ENCODE measurements at places on chromosomes 4 and X.

DNA sequence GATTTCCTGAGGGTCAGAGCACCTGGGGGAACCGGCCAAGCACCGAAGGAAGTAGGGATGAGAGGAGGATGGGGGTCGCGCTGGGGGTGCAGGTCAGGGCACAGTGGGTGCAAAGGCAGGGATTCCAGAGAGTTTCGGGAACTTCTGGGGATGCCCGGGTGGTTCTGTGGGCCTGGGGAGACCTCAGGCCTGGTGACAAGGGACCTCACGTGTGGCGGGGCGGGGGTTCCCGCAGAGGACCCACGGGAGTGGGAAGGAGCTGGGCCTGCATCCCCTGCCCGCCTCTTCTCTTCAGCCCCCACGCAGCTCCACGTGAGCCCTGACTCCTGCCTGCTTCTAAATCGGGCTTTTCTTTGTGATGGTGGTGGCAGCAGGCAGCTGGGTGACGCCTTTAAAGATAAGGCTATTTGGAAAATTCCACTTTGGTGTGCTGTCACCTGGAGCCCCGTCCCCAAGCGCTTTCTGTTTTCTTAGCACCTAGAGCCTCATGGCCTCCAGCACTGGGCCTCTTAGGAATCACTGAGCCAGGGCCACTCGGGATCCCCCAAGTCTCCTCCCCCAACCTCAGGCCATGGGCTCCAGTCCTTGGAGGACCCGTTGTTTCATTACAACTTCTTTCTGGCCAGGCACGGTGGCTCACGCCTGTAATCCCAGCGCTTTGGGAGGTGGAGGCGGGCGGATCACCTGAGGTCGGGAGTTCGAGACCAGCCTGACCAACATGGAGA lies 7.1 kb upstream of the TBC1D14 start:
- DNase-seq: no peak

GRCh38 chrX:134174859-134175258 lies 62.1 kb upstream of the CCDC160 start:
- DNase-seq: no peak

DNA sequence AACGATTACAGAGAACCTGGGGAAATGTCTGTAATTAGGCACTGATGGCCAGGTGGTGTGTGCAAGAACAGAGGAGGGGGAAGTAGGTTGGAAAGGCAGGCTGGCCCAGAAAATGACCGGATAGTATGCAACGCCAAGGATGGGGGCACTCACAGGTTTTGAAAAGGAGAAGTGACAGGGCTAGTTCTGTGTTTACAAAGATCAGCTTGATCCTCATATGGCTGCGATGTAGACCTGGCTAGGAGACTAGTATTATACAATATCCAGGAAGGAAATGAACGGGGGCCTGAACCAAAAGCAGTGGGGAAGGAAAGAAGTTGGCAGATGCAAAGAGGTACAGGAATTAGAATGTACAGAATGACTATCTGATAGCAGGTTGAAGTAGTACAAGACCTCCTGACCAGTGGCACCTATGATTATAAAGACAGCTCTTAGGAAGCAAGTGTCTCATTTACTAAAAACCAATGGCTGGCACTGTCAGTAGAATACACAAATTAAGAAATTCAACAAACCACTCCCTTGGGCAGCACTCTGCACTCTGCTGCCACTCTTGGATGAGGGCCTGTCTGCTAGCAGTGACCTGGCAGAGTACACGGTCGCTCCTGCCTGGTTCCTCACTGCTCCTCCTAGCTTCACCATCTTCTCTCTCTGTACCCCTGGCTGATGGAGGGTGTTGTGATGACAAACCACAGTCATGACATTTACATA lies 14.1 kb downstream of the MFAP3L start:
- no peak for DNase-seq

- DNase-seq: peak; percentile 11
Measured at GRCh38 chrX:150361070-150361776, 1.9 kb upstream of the MAMLD1 start.

- no peak for DNase-seq
Measured at GRCh38 chr4:168761066-168761465, 249.0 kb downstream of the CBR4 start.

DNA sequence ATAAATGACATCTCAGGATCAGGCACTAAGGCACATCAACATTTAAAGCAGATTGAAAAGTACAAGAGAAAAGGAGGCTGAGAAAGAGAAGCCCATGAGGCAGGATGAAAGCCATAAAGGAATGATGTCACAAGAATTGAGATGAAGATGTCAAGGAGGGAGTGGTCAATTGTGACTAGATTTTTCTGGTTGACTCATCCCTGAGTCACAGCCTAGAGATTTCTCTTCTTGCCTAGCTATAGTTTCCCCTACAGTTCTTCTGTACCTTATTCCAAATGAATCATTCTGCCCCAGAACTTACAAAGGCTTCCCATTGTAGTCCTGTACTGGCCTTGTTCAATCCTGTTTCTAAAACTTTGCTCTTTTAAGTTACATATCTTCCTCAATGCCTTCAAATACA lies 3.4 kb upstream of the USP53 start:
- DNase-seq: peak; percentile 9

- DNase-seq: no peak
Measured at GRCh38 chrX:134886002-134886596, 104.7 kb upstream of the SMIM10 start.

GRCh38 chrX:150767045-150767395 lies 73.8 kb downstream of the MTMR1 start:
- no peak for DNase-seq

DNA sequence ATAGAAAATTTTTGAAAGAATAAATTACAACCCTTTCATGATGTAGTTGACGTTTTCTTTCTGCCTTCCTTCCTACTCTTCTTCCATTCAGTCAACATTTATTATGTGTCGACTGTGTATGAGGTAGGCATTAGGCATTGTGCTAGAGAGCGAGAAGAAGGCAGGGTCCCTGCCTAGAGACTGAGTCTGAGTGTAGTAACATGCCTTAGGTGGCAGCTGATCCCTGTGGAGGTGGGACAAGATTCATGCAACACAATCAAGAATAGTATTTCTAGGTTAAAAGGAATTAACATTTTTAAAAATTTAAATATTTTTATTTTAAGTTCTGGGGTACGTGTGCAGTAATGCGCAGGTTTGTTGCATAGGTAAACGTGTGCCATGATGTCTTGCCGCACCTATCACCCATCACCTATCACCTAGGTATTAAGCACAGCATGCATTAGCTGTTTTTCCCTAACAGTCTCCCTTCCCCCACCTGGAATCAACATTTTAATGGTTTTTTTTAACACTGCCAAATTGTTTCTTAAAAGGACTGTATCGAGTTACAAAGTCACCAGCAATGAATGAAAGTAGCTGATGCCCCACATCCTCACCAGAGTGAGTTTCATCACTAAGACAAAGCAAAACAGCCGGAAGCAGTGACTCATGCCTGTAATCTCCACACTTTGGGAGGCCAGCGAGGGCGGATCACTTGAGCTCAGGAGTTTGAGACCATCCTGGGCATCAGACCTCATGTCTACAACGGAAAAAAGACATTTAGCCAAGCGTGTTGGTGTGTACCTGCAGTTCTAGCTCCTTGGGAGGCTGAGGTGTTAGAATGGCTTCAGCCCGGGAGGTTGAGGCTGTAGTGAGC lies 84.0 kb downstream of the WWC2 start:
- DNase-seq: peak; percentile 16

DNA sequence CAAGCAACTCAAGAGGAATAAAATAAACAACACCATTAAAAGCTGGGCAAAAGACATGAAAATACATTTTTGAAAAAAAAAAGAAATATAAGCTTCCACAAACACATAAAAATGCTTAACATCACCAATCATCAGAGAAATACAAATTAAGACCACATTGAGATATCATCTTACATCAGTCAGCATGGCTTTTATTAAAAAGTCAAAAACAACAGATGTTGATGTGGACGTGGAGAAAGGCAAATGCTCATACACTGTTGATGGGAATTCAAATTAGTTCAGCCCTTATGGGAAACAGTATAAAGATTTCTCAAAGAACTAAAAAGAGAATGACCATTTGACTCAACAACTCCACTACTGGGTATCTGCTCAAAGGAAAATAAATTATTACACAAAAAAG lies 59.6 kb downstream of the STK32B start:
- DNase-seq: no peak

- DNase-seq: no peak
Measured at GRCh38 chr4:77178560-77178959, 21.6 kb downstream of the CCNG2 start.

- no peak for DNase-seq
Measured at GRCh38 chr4:38056011-38056685, 96.0 kb downstream of the PTTG2 start.

All from activated CD4-positive, alpha-beta T cell treated with anti-CD3 and anti-CD28 coated beads, Interleukin-2, amount 10 ng/mL, durations not matched to agents 7 days and 5 days (primary cell).